ENCODE measurements at places on chromosomes 4 and X.
A peak's percentile ranks its signal among the peaks of the same experiment; 100 is the strongest.

DNA sequence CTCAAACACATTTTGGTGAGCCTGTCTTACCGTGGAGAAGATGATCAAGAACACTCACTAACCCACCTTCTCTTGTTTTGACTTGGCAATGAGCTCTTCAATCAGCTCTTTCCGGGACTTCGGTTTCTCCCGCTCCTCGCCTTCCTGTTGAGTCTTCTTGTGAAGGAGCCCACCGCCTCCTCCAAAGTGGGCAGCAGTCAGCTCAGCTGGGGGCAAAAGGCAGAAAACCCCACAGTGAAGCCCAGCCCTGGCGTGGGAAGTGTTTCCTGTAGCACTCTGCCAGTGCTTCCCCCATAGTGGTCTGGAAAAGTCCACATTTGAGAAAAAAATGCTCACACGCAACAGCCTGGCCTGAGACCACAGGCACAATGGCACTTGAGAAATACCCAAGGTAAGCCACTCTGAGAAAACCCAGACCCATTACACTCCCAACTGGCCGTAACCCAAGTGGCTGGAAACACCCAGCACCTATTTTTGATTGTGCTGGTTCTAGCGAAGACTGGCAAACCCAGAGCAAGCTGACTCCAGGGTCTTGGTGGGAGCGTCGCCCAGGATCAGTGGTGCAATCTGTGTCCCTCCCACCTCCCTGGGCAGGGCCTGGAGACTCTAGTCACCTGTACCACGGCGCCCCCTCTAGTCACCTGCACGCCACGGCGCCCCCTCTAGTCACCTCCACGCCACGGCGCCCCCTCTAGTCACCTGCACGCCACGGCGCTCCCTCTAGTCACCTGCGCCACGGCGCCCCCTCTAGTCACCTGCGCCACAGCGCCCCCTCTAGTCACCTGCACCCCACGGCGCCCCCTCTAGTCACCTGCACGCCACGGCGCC is 8.6 kb downstream of the NOP14 start:
- peak; percentile 68 for DNase-seq

GRCh38 chr4:153110739-153111138 is 93.5 kb upstream of the TRIM2 start:
- no peak for DNase-seq

DNA sequence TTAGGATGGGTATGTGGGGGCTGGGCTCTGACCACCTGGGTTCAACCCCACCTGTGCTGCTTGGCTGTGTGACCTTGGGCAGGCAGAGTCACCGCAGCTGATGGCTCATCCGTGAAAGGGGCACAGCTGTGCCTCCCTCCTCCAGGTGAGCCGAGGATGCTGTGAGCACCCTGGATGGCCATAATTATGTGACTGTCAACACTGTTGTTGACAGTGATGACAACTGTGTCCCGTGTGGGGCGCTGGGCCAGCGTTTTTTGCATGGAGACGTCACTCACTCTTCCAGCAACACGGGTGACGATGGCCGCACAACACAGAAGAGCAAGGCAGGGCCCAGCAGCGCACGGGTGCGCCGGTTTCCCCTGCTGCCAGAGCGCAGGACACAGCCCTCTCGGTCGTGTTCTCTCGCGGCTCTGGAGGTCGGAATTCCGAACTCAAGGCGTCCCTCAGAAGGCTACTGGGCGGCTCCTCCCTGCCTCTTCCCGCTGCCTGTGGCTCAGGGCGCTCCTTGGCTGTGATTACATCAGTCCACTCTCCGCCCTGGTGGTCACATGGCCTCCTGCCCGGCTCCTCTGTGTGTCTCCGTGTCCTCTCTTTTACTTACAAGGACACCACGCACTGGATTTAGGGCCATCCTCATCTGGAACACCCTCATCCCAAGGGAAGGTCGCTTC is 1.3 kb downstream of the SH3TC1 start:
- no peak for DNase-seq

DNA sequence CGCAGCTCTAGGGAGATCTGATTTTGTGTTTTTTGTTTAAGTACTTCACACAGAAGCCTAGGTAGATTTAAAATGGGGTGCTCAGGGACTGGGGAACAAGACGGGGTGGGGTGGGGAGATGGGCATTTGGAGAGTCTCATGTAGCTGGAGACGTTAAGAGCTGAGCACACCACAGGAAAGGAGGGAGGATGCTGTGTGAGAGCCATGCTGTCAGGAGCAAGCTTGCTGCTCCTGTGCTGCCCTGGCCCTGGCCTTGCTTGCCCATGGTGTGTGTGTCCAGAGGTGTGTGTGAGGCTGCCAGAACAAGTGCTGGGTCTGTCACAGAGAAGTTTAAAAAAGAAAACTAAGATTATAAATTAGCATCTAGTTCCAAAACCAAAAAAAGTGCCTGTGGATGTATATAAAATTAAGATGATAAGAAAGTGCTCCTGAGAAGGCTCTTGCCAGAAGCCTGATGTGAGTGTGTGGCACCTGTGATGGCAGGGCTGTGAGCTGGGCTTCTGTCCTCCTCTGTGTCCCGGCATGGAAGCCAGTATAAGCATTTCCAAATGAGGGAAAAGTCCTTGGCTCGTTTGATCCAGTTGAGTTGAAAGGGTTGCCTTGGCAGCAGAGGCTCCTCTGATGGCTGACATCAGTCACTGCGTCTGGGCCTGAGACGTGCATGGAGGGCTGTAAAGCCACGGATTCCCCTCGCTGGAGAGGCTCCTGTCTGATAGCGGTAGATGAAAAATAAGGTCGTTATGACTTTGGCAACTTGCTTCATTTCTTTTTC is 63.5 kb downstream of the NELFA start:
- DNase-seq: no peak

GRCh38 chr4:73725510-73725909 is 14.9 kb upstream of the CXCL8 start:
- DNase-seq: no peak

- no peak for DNase-seq
Measured at GRCh38 chr4:149121023-149121404, 678.8 kb upstream of the NR3C2 start.

DNA sequence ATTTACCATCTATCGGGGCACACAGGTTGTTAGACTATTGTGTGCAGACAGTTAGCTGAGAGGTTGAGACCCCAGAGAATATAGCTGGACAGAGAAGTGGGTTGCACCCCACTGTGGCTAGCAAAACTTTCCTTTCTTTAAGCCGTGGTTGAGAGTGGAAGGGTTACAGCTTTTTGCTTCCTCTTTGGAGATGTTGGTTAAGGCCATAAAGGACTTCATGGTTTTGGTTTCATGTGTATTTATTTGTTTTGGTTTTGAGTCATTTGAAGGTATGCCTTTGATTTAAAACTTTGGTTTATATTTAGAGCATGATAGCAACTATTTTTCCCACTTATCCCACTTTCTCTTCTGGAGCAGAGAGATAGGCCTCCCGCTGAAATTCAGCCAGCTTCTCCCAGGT is 274.3 kb upstream of the IL1RAPL1 start:
- no peak for DNase-seq

GRCh38 chrX:122464341-122464740 is 719.7 kb upstream of the GRIA3 start:
- DNase-seq: no peak

Data from stimulated activated CD4-positive, alpha-beta T cell treated with anti-CD3 and anti-CD28 coated beads, Interleukin-4, amount 100 ng/mL, for 4 hours (primary cell).